ENCODE measurements at places on chromosomes 7 and 10. TPM values are rescaled to one million over a fixed set of nuclear protein-coding genes. Genes with fewer than 3 reads are reported as not detected.

Gene CABCOCO1
- total RNA-seq: not detected

Gene ANKRD30A
- total RNA-seq: not detected

Gene RHOBTB1
- total RNA-seq: 0.37 TPM

Gene HGF
- total RNA-seq: 0.37 TPM

Gene KLF14
- not detected for total RNA-seq

Gene ZNF398
- total RNA-seq: 19.7 TPM

Gene HNRNPF
- total RNA-seq: 131 TPM

Gene RELN
- not detected for total RNA-seq

Gene TMEM196
- not detected for total RNA-seq

Gene COL26A1
- not detected for total RNA-seq

Gene RAPGEF5
- 0.10 TPM for total RNA-seq

Gene STK17A
- total RNA-seq: 124 TPM

Gene TCERG1L
- total RNA-seq: not detected

Gene TAS2R5
- total RNA-seq: 1.1 TPM

Gene FAM241B
- total RNA-seq: 8.1 TPM

Gene PCLO
- not detected for total RNA-seq

Gene CRPPA
- 0.99 TPM for total RNA-seq

Gene SFXN3
- total RNA-seq: 40.8 TPM

Gene SAP25
- 43.1 TPM for total RNA-seq

Gene ZCWPW1
- total RNA-seq: 5.1 TPM

Gene TSC22D4
- 94.7 TPM for total RNA-seq

Gene LIPJ
- total RNA-seq: not detected

Gene RBP3
- not detected for total RNA-seq

Gene ANKRD2
- not detected for total RNA-seq

Gene SMIM30
- total RNA-seq: 10.8 TPM

Gene ELMO1
- total RNA-seq: 160 TPM

Gene GJD4
- total RNA-seq: 0.22 TPM

Gene TFEC
- 0.21 TPM for total RNA-seq

Gene KCNIP2
- total RNA-seq: 4.1 TPM

Gene ABCB1
- 32.5 TPM for total RNA-seq

Gene PPP2R2D
- 36.6 TPM for total RNA-seq

Gene TBC1D12
- 1.3 TPM for total RNA-seq

Gene PRKCQ
- total RNA-seq: 70.0 TPM

Gene CLCN1
- total RNA-seq: not detected

Gene CDCA7L
- total RNA-seq: 6.0 TPM

Gene ITGA8
- total RNA-seq: not detected

Gene LLCFC1
- not detected for total RNA-seq

Gene KRIT1
- total RNA-seq: 41.1 TPM

Gene SPDYE16
- total RNA-seq: not detected

Gene SPDYE2
- 0.21 TPM for total RNA-seq

Gene NOBOX
- not detected for total RNA-seq

Gene PON1
- not detected for total RNA-seq
